Stimulated activated CD4-positive, alpha-beta T cell treated with anti-CD3 and anti-CD28 coated beads, Interleukin-12 subunit alpha, Interleukin-12 subunit beta, amount 100 ng/mL, for 48 hours (primary cell): ENCODE measurements at places on chromosomes 12 and 14.

DNA sequence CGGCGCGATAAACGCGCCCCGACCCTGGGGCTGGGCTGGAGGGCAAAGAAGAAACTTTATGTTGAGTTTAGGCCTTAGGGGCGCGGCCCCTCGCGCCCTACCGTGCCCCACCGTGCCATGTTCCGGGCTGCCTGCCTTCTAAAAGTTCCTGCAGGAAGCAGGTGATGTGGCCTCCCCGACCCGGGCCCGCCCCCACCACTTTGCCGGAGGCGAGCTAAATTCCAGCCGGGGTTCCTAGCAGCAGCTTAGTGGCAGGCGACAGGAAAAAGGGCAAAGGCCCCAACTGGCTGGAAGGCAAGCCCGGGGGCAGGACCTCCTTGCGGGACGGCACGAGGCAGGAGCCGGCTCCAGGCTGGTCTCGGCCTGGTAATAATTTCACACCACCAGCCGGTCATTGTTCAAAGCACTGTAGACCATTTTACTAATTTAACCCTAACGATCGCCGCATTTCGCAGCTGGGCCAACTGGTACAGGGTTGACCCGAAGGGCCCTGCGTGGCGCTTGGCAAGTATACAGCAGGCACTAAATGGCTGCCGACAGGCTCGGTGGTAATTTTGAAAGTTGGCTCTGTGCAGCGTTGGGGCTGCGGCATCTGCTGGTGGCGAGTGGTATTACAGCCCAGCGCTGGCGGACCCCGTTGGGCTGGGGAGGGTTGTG is 895 bp upstream of the CCDC88C start:
- DNase-seq, result peak; percentile 74

DNA sequence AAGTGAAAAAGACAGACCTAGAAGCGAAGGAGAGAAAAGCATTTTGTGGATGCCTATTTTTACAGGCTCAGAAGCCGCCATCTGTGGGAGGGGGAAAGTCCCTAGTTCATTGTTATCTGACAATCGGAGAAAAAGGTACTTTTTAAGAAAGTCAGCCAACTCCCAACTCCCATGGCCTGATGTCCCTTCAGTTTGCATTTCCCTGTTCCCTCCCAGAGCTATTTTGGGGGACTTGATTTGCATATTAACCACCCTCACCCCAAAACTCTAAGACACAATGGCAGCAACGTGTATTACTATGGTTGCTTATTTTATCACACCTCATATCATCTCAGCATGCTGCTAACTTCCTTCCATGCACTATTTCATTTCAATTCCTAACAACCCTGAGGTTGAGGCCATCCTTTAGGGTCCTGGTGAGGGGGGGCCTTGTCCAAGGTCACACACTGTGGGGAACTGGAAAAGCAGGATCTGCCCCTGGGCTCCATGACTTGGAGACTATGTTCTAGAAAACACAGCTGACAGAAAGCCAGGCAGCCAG is 18.7 kb downstream of the HVCN1 start:
- DNase-seq, result peak; percentile 51

GRCh38 chr12:80632835-80633234 is 74.6 kb upstream of the MYF6 start:
- no peak for DNase-seq

DNA sequence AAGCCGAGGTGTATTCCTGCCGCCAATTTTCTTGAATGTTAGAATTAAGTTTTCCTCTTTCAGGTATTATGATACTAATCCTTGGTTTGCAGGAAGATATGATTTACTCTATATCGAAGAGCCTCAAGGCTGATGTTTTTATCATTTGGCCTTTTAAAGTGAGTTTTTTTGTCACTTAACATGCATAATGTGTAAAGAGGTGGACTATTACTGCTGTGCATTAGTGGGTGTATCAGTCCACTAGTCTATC is 11.1 kb upstream of the TMPO start:
- DNase-seq, result no peak

- DNase-seq, result no peak
Measured at GRCh38 chr12:94951071-94951934, 52.2 kb downstream of the NDUFA12 start.

DNA sequence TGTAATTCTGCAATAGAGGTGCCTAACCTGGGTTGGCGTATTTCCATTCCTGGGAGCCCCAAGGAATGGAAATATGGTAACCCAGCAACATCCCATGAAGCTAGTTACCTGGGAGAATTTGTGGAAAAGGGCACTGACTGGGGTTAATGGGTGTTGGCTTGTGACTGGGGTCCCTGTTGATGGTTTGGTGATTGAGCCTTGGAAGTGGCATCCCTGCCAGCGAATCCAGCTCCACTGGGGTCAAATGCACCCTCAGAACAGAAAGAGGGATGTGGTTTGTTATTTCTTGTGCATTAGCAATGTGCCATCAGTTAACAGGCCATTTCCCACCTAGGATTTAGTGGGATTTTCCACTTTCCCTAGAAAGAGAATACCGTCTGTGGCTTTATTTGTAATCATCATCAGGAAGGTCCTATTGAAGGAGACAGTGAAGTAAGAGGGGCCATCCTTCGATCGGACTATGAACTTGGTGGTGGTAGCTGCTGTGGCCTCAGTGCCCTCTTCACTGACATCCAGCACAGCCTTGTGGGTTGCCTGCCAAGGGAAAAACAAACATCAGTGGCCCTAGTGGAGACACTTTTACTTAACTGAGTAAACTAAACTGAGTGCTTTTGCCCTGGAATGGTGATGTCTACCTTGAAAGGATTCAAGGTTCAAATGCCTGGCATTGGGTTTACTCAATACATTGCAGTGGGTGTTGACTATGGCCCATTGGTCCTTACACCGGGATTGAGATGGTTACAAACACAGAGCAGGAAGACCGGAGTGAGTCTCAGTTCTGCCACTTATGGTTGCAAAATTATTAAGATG is 10.4 kb upstream of the SERPINA11 start:
- DNase-seq, result no peak

DNA sequence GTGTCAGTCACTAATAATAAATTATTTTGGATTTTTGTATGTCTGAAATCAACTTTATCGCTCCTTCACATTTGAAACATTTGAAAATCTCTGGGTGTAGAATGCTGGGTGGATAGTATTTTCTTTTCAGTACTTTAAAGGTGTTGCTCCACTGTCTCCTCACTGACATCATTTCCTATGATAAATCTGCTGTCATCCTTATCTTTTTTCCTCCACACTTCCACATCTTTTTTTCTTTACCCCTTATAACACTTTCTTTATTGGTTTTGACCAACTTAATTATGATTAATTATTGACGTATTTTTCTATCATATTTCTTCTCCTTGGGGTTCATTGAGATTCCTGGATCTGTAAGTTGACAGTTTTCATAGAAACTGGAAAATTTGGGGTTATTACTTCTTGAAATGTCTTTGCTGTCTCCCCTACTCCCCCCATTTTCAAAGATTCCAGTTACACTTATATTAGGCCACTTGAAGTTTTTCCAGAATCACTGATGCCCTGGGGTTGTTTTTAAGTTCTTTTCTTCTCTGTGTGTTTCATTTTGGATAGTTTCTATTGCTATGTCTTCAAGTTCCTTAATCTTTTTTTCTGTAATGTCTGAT is 177.5 kb upstream of the DIO3 start:
- DNase-seq, result no peak

DNA sequence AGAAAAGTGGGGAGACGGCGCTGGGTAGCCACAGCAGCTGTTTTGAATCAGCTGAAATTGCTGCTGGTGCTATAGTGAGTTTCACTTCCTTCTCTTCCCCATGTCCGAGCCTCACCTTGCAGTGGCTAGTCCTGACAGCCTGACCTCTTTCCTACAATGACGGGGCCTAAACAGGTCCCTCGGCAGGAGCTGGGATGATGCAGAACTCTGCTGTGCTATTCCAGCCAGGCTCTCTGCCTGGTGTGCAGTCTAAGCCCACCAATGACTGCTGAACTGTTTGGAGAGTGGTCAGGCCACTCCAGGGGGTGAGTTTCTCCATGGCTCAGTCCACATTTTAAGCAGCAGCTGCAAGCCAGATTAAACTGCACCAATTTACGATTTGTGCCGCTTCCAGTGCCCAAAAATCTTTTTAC is 207.3 kb downstream of the TTC7B start:
- DNase-seq, result no peak

DNA sequence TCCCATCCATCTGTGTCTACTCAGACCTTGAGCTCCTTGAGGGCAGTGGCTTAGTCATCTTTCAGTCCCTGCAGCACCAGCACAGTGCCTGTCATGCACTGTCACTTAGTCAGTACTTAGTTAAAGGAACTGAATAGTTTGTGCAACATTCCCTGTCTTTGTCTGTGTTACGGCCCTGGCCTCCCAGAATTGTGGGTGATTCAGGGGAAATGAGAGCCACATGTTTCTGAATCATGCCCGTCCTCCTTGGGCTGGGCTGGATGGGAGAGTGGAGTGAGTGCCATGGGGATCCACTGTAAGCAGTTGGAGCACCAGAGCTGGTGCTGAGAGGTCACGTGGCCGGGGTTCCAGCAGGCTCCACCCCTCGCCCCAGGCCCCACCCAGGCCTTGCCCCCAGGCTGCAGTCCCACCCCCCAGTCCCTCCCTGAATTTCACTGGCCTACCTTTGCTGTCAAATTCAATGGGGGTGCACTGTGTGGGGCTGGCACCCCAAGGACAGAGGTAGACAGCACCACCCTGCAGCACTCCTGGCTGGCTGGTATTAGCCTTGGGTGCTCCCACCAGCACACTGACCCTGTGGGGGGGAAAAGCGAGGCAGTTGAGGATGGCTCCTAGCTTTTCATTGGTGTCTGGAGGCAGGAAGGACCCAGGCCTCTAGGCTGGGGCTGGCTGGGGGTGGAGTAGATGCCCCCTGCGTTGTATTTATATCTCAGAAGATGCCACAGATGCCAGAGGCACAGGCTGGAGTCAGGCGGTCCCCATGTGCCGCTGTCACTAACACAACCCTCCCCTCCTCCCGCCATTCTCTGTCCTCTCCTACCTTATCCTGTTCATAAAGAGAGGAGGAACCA is 7.5 kb downstream of the ITGA5 start:
- DNase-seq, result peak; percentile 33

- no peak for DNase-seq
Measured at GRCh38 chr14:34387974-34388516, 74.0 kb downstream of the SPTSSA start.

GRCh38 chr12:115960868-115961802 is 316.4 kb downstream of the MED13L start:
- DNase-seq, result no peak

DNA sequence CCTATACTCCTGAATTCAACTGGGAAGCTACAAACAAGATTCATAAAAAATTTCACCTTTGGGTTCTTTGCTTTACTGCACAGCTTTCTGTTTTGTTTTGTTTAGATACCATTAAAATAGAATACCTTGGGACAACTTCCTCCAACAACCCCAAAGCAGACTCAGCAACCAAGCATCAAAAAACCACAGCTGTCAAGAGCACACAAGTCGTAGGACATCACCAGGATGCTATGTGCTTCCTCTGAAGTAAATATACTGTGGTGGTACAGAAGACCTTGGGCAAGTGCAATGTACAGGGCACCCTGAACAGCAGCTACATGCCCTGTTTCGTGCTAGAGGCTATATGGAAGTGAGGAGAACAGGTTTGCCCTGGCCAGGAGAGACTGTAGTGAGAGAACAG is 359.3 kb downstream of the BCL11B start:
- DNase-seq, result no peak

DNA sequence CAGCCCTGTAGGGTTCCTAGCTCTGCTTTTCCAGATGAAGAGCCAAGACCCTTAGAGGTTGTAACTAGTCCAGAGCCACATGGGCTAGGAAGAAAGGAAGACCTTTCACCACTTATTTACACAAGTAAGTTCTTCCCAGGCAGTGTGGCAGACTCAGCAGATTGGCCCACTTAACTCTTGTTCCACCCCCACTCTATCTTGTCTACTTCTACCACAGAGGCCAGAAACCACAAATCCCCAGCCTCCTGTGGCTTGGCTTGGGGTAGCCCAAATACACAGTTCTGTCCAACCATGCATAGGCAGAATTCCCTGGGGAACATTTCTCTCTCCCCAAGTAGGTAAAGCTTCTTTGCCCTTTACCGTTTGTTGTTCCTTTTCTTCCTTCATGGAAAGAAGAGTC is 383.5 kb downstream of the RGS6 start:
- no peak for DNase-seq

GRCh38 chr12:124769163-124769530 is 94.5 kb downstream of the SCARB1 start:
- no peak for DNase-seq

- DNase-seq, result no peak
Measured at GRCh38 chr14:70422538-70422937, 5.6 kb upstream of the SYNJ2BP start.

DNA sequence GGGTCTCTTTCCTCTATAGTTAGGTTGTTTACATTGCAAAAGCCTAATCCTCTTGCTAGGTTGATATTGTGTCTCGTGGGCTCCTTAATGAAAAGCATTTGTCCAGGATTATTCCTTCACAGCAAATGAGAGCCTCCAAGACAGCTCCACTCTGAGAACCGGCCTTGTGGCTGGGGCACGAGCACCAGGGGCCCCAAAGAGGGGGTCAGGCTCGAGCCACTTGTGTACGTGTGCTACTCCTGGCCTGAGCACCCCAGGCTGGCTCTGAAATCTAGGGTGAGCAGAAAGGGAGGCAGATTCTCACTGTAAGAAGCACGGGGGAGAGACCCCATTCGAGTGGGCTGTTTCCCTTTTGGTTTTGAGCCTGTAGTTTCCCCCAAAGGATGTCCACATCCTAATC is 45.0 kb upstream of the FZD10 start:
- DNase-seq, result no peak

- no peak for DNase-seq
Measured at GRCh38 chr14:76901171-76902055, 75.2 kb downstream of the LRRC74A start.

- DNase-seq, result no peak
Measured at GRCh38 chr14:101492716-101493115, 68.6 kb upstream of the DIO3 start.
